ENCODE measurements at places on chromosomes 1 and 21.
A peak's percentile ranks its signal among the peaks of the same experiment; 100 is the strongest.

- DNase-seq, result no peak
Measured at GRCh38 chr1:97685360-97685759, 235.5 kb downstream of the DPYD start.

DNA sequence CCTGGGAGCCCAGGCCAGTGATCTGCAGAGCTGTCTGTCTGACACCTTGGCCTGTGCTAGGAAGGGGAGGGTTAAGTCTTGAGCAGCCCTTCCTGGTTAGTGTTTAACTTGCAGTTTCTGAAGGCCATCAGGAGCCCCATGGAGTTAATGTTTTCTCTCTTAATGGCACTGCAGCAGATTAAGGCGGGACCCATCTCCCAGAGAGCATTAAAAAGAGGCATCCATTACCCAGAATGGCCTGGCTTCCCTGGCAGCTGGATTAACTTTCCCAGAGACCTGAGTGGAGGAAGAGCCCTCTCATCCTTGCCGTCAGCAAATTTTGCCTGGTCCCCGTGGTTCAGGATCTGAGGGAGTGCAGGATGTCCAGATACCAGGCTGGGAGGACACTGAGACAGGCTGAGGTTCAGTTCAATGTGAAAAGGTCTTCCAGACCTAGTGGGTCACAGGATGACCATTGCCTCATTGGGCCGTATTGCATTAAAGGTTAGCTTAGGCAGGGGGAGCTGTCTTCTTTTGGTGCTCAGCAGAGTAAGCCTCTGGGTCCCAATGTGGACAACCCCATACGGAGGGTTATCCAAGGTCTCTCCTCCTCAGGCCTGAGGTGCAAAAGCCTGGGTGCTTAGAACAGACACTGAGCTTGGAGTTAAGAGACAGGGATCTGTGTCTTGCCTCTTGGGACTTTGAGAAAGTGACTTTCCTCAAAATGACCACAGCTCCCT is 522.6 kb downstream of the PTPRU start:
- DNase-seq, result no peak

GRCh38 chr21:42550817-42551216 is 37.2 kb downstream of the SLC37A1 start:
- DNase-seq, result no peak

GRCh38 chr1:242813490-242814091 is 289.1 kb upstream of the PLD5 start:
- no peak for DNase-seq

- no peak for DNase-seq
Measured at GRCh38 chr1:221328371-221328770, 413.5 kb downstream of the DUSP10 start.

DNA sequence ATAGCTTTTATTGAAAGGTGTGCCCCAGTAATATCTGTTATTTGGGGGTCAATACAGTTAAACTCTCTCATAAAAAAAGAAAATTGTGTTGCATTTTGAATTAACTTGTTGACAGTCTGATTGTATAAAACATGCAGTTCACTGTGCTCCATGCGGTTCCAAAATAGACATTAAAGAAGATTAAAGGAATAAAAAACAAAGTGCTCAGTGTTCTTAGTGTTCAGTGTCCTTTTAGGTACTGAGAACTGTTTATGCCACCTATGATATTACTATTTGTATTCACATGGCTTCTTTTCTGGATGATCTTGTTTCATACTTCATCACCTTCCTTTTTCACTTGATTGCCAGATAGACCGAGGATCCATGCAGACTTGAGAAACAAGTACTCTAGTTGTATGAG is 15.3 kb upstream of the SGIP1 start:
- no peak for DNase-seq

- no peak for DNase-seq
Measured at GRCh38 chr1:235122348-235122747, 6.3 kb downstream of the TOMM20 start.

DNA sequence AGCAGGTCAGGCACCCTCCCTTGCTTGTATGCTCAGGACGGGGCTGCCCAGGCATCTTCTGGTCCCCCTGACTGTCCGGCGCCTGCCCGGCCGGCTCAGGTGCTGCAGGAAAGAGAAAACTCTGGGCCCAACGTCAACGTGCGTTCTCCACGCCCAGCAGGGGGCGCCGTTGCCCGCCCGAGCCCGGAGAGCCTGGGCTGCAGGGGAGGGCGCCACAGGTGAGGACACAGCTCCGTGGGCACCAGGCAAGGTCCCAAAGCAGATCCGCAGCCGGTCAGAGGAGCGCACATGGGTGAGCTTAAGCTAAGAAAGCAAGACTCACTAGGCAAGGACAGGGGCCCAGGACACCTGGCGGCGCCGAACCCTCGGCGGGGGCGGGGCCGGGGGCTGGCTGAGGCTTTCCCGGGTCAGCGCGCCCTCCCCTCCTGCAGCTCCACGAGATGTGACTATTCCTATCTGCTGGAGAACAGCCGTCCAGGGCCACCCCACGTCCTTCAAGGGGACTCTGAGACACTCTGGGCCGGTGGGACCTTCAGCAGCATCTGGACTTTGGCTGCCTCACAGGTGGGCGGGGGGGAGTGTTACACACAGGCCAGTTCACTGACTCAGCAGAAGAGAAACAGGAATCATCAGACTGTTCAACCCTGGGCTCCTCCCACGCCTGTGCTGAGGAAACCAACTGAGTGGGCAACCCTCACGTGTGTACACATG is 29.3 kb downstream of the KRTAP10-1 start:
- DNase-seq, result peak; percentile 68

DNA sequence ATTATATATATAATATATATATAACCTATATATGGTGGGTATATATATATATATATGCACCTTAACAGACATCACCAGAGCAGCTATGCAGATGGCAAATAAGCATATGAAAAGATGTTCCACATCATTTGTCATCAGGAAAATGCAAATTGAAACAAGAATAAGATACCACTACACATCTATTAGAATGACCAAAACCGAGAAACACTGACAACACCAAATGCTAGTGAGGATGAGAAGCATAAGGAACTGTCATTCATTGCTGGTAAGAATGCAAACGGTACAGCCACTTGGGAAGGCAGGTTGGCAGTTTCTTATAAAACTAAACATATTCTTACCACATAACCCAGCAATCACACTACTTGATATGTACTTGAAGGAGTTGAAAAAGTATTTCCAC is 219.8 kb upstream of the PRMT6 start:
- DNase-seq, result no peak

DNA sequence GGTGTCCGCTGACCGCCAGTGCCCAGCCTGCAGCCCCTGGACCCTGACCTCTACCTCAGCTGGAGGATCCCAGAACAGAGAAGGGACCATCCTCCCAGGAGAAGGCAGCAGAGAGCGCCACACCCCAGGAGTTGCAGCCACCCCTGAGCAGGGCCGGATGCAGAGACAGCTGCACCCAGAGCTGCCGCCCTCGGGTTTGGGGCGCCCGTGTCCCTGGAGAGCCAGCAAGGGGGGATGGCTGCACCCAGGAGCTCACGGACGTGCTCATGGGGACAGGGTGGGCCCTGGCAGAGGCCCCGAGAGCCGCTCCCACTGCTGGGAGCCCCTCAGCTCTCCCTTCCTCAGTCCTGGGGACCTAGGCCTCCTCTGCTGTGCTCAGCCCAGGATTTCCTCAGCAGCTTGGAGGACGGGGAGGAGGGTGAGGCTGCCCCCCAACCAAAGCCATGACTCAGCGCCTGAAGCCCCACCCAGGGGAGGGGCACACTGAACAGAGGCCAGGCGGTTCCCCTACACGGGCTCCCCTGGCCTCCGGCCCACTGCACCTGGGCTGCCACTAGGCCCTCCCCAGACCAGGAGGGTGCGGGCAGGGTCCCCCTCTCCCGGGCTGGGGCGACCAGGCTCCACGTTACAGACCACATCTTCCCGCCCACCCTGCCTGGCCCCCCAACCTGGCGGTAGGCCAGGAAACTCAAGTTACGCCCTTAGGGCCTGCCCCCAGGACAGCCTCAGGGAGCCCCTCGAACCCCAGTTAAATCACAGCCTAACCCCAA is 2.2 kb downstream of the ACAP3 start:
- peak; percentile 46 for DNase-seq

GRCh38 chr1:77857552-77857951 is 30.9 kb upstream of the NEXN start:
- no peak for DNase-seq

DNA sequence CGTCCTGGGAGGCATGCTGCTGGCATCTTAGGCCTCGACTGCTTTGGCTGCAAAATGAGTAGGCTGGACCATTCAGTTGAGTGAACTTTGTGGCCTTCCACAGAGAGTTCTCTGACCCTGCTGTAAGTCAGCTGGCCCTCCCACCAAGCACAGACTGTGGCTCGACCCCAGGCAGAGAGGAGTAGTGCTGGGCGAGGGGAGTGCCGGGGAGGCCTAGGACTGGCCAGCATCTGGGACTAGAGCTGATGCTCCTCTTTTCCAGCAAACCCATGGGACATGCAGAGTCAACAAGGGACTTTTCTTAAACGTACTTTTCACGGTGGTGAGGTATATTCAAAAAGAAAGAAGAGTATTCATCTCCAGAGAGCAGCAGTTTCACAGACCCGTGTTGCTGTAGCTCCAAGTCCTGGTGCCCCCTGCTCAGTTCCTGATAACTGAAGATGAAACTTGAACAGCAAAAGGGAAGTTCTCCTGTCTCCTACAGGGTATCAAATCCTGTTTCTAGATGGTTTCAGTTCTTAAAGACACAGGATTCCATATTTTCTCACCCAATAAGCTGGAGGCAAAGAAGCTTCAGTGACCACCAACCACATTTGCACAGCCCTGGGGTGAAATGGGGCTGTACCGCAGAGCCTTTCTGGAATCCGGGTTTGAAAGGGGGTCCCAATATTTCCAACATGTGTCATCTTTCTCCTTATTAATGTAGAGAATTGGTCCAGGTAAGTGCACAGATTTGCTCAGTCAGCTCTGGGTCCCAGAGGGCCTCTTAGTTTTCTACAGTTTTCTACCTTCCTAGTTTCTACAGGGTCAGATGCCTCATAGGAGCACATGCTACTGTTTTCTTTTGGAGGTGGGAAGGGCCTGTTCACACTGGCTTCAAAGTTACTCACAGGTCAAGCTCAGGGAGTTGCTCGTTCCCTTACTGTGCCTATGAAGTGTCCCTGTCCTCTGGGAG is 20.9 kb downstream of the BATF3 start:
- no peak for DNase-seq

DNA sequence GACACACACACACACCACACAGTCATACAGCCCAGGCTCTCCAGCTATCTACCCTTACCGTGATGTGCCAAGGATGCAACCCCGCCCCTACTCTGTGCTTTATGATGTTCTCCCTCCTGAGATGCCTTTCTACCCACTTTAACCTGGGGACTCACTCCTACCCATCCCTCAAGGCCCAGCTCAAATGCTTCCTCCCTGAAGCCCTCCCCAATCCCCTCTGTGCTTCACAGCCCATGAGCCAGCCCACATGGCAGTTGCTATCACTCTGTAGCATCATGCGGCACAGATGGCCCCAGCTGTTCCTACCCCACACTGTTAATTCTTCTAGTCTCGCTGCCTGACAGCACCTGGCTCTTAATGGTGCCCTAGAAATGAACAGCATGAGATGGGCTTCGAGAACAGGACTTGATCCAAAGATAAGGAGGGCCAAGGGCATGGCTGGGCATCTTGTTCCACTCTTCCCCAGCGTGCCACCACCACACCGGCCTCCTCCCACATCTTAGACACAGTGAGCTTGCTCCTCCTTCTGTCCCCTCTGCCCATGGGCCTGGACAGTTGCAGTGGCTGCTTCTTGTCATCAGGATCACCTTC is 109.8 kb downstream of the GLIS1 start:
- no peak for DNase-seq

DNA sequence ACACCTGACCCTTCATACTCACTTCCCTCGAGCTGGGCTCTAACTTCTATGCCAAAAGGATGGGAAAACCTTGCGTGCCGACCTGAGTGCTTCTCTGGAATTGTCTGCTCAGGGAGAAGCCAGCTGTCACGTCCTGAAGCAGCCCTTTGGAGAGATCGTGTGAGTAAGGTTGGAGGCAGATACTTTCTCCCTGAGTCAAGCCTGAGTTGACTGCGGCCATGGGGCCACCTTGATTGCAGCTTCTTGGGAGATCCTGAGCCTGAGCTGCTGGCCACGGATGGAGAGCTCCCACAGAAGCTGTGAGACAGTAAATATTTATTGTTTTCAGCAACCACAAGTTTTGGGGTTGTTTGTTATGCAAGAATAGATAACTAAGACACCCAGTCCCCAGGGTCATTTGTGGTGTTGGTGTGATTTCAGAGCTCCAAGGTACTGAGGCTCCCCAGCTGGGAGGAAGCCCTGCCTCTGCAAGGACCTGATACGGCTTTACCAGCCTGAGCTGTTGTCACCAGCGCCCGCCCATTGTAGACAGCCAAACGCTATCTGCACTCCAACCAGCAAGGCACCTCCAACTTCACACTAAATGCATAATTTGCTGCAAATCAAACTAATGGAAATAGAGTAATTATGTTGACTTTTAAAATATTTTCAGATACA is 531.6 kb downstream of the PTPRU start:
- DNase-seq, result no peak

- DNase-seq, result no peak
Measured at GRCh38 chr1:41856944-41857285, 61.8 kb downstream of the HIVEP3 start.

DNA sequence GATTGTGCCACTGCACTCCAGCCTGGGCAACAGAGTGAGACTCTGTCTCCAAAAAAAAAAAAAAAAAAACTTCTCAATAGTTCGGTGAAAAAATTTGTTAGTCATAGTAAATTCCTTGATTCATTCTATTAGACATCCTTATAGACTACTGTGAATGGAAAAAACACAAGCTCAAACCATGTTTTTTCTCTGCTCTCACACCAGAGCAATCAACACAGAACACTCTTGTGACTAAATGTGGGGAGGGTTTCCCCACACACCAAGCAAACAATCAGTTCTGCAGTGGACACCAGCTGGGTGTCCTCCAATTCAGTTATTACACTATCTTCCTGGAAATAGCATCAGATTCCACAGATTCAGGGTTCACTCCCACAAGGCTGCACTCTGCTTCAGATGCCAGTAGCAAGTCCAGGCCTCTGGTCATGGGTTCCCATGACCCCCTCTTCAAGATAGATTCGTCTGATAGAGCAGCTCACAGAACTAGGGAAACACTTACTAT is 69.1 kb upstream of the TEKT2 start:
- DNase-seq, result no peak

- no peak for DNase-seq
Measured at GRCh38 chr1:42845866-42846256, 552 bp upstream of the ZNF691 start.

GRCh38 chr1:65371544-65371943 is 48.9 kb upstream of the LEPR start:
- no peak for DNase-seq

DNA sequence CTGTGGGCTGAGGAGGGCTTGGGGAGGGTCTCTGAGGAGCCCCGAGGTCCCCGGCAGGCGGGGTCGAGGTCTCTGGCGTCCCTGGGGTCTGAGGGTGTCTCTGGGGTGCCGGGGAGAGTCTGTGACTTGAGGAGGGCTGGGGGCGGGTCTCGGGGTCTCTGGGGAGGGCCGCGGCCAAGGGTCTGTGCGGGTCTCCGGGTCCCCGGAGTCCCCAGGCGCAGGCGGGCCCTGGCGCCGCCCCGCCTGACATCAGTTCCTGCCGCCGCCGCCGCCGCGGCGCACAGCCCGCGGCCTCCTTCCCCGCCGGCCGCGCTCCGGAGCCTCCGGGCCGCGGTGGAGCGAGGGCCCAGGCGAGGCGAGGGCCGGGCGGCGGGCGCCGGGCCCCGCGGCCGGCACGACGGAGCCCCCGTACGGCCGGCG is at the start of gene PLEKHM2:
PLEKHM2 (plus strand) TSS at position 279 of the 420 bp plus-strand sequence. CDS start 239 bp downstream, outside the sequence.
- no peak for DNase-seq
